ENCODE measurements at places on chromosomes 12 and 14. TPM values are rescaled to one million over a fixed set of nuclear protein-coding genes. Genes with fewer than 3 reads are reported as not detected.

The OVCH1 gene
- total RNA-seq: not detected

The SMARCD1 gene
- 68.6 TPM for total RNA-seq

The PRR4 gene
- 1.6 TPM for total RNA-seq

The MYO1H gene
- total RNA-seq: not detected

The SLC24A4 gene
- total RNA-seq: 0.15 TPM

The NPC2 gene
- total RNA-seq: 229 TPM

The TNS2 gene
- total RNA-seq: 60.3 TPM

The PLEK2 gene
- total RNA-seq: 20.6 TPM

The REM2 gene
- total RNA-seq: 0.43 TPM

The LALBA gene
- total RNA-seq: not detected

The PRB2 gene
- total RNA-seq: not detected

The CLEC14A gene
- total RNA-seq: not detected

The EPYC gene
- not detected for total RNA-seq

The TNFRSF1A gene
- total RNA-seq: 805 TPM

The HOXC10 gene
- total RNA-seq: 3.1 TPM

The ITGA7 gene
- 1.4 TPM for total RNA-seq

The PTPN6 gene
- 12.7 TPM for total RNA-seq

The BCL7A gene
- total RNA-seq: 10.3 TPM

The NOS1 gene
- 0.46 TPM for total RNA-seq

The KLHL33 gene
- not detected for total RNA-seq

The ACRBP gene
- not detected for total RNA-seq

The DACT1 gene
- 0.43 TPM for total RNA-seq

The LRP1 gene
- 12.2 TPM for total RNA-seq

The SLC10A1 gene
- total RNA-seq: not detected

The ANO4 gene
- total RNA-seq: 0.07 TPM

The CLEC1B gene
- total RNA-seq: not detected

The C12orf54 gene
- not detected for total RNA-seq

The CIDEB gene
- 0.22 TPM for total RNA-seq

Measured in A549 treated with Hydrocortisone at 1 μM for 4 hours (cell line).